ENCODE measurements at places on chromosomes 4 and X. TPM values are rescaled to one million over a fixed set of nuclear protein-coding genes. Genes with fewer than 3 reads are reported as not detected.

- no peak for DNase-seq
These were observed 24.4 kb upstream of the CORIN start for GRCh38 chr4:47862297-47862696.

DNA sequence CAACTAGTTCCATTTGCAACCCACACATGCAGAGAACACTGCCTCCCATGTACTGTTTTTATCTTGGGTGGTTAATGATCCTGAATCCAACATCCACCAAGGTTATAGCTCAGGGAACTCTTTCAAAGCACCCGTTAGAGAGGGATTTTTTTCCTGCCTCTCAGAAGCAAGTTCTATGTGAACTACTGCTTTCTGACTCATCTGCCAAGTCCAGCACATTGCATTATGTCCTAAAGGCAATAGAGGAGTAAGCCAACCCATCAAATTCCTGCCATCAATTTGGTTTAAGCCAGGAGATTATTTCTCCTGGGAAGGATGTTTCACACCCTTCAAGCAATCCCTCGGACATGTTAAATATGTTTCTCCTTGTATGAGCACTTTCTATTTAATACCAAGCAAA lies 334.5 kb downstream of the GASK1B start:
- DNase-seq = no peak

- no peak for DNase-seq
These were observed 26.3 kb upstream of the ACTRT1 start for GRCh38 chrX:128078545-128078944.

DNA sequence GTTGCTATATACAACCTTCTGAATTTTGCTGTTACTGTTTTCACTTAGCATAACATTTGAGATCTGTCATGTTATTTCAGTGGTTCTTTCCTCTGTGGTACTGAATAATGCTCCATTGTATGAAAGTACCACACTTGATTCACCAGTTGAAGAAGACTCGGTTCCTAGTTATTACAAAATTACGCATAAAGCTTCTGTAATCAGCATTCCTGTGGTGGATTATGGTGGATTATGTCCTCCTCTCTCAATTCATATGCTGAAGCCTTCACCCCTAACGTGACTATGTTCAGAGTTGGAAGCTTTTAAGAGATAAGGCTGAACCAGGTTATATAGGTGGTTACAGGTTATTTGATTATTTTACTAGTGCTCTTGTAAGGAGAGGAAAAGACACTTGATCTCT lies 2143.5 kb upstream of the AGA start:
- no peak for DNase-seq

DNA sequence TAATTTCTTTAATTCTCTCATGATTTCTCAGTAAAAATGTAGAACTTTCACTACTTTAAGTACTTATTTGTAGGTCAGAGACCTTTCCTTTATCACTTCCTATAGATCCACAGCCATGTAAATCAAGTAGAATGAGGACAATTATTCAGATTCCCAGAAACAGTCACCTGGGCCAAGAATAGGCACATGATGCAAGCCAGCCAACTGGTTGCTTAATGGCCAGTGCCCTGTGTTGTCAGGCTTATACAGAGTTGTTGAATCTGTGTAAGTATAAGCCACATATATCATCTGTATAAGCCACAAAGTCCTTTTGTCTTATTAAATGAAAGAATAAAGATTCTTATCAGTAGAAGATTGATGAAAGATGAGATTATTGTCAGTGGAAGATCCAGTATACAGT lies 5.2 kb downstream of the BANK1 start:
- no peak for DNase-seq

- peak; percentile 88 for DNase-seq
These were observed 603 bp downstream of the MAD2L1 start for GRCh38 chr4:120065974-120066516.

DNA sequence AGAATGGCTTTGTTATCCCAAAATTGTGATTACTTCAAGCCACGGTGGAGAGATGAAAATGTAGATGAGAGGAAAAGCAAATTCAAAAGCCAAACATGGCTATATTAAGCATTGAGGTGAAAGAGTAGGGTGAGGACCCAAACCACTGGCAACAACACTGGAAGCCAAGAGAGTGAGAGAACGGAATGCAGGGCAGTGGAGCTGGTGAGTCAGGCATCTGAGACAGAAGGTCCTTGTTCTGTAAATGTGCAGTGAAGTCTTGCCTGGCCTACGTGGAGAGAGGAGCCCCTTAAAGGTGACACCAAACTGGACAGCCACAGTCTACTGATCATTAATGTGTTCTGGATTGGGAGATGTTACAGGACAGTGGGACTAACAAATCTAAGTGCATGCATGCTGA lies 22.8 kb upstream of the SEC24B start:
- DNase-seq = no peak

GRCh38 chrX:106481341-106481740 lies 130.4 kb upstream of the RADX start:
- peak; percentile 46 for DNase-seq

DNA sequence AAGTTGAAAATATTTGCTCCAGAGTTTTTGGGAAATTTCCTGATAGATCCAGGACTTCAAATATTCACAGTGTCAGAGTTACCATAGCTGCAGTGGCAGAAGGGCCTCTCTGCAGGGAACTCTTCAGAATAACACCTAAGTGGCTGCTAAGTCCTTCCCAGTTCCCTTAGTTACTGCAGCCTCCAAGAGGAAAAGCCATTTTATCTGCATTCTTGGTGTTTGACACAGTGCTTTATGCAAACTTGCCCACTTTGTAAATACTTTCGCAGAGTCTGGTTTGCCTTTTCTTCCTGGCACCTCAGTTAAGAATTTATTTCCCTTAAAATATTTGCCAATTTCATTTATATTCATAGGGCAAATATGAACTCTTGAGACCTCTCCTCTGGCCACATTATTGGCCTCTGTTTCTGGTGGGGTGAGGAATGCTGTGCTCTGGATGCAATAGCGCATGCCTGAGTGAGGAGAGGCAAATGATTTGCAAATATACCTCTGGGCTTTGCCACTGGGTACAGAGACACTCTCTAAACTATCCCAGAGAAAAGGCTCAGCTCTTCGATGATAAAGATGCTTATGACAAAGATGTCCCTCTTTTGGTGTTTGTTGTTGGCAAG lies 566.3 kb upstream of the NR3C2 start:
- DNase-seq = no peak

- no peak for DNase-seq
These were observed 15.9 kb downstream of the TMEM165 start for GRCh38 chr4:55411621-55412020.

- no peak for DNase-seq
These were observed 8.4 kb upstream of the NUP54 start for GRCh38 chr4:76156635-76157034.

DNA sequence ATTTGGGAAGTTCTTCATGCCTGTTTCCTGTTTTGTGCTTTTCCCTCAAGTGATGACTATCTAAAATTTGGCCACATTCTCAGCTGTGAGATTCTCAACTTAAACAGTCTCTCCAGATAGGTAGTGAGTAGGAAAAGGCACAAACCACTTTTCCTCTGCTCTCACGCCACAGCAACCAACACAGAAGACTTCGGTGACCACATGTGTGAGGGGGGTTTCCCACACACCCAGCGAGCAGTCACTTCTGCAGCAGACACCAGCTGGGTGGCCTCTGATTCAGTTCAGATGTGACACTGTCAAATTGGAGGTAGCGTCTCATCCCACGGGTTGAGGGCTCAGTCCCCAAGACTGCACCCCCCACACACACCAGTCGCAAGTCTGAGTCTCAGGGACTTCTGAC lies 25.1 kb upstream of the CLDN34 start:
- no peak for DNase-seq

GRCh38 chr4:106530024-106530361 lies 161.4 kb upstream of the GIMD1 start:
- no peak for DNase-seq

DNA sequence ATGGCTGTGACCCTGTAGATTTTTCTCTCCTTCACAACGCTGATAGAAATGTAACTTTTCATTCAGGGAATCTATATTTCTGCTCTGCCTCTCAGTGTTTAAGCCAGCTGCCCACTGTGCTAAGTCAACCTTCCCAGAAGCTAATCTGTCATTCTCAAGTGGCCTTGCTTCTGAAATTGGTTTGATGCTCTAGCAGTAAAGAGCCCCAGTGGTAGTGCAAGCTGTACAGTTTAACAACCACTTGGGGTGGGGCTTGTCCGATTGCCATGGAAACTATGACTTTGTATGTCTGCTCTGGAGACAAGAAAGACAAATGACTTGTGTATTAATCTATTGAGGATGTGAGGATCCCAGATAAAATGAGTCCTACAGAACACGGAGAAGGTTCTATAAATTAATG lies 620.9 kb upstream of the GALNT7 start:
- peak; percentile 66 for DNase-seq

GRCh38 chr4:55947254-55947882 lies 1.4 kb upstream of the CEP135 start:
- peak; percentile 91 for DNase-seq

- DNase-seq = no peak
These were observed 40.2 kb downstream of the HMX1 start for GRCh38 chr4:8831221-8832112.

The TCEAL9 gene
- total RNA-seq = not detected

The BEX2 gene
- total RNA-seq = 4.4 TPM

The OPRPN gene
- total RNA-seq = not detected

The GPC4 gene
- not detected for total RNA-seq

The WDR45 gene
- total RNA-seq = 46.2 TPM

The ARX gene
- total RNA-seq = not detected

The CC2D2A gene
- total RNA-seq = not detected

The GPR34 gene
- not detected for total RNA-seq

The FANCB gene
- 23.7 TPM for total RNA-seq

The MMGT1 gene
- total RNA-seq = 16.4 TPM

All from OCI-LY7 (cell line).